Esophagus squamous epithelium (tissue), 5 donors: ENCODE measurements at places on chromosomes 5 and 9.

DNA sequence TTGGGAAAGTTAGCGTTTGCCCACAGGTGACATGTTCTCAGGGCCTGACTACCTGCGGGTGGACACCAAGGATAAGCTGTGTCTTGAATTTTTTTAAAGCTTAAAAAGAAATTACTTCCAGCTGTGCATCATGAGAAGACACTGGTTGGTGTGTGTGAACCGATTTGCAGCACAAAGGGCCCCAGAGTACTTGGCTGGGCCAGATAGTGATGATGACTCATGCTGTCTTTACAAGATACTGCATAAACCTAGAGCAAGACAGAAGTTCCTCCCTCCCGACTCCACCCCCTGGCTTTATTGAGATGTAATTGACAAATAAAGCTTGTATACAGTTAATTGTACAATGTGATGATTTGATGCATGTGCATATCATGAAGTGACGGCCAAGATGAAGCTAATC, 212.8 kb downstream of the NXNL2 start:
- DNase-seq: no peak

GRCh38 chr9:116450378-116451139, 236.5 kb upstream of the TRIM32 start:
- DNase-seq: no peak

DNA sequence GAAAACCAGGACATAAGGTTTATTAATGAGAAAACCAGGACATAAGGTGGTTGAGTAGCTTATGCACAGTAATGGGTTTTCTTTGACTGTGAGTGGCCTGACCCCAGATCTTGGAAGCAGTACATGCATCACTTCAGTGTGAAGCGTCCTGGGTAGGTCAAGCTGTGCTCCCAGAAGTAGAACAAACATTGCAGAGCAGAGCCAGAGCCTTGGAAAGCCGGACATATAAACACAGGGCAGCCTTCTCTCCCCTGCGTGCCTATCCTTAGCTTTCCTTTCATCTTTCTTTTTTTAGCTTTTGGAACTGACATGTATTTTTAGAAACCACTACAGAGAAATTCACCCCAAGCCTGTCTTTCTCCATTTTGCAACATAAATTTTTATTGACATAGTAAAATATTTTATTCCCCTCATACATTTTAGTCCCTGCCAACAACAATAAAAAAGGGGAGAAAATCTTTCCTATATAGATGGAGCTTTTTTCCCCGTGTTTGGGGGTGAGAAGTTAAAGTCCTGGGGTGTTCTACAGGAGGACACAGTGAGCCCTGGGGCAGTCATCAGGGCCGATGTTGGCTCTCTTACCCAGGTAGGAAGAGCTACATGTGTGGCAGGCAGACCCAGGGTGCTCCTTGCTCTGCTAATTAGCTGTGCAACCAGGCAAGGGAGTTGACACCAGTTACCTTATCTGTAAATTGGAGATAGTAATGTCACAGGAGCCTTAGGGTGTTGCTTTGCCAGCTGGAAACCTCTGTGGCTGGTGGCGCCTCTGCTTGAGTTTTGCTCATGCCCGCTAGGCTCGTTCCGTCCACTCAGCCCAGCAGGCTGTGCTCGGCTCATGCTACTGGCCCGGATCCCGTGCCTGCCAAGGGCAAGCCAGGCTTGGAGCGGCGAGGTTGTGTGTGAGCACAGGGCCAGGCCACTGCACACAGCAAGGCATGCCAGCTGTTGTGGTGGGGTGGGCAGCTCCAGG, 389.6 kb downstream of the KDM4C start:
- DNase-seq: no peak

GRCh38 chr5:171031977-171032376, 170.2 kb downstream of the RANBP17 start:
- DNase-seq: no peak

GRCh38 chr9:111860443-111860842, 36.2 kb upstream of the UGCG start:
- no peak for DNase-seq

DNA sequence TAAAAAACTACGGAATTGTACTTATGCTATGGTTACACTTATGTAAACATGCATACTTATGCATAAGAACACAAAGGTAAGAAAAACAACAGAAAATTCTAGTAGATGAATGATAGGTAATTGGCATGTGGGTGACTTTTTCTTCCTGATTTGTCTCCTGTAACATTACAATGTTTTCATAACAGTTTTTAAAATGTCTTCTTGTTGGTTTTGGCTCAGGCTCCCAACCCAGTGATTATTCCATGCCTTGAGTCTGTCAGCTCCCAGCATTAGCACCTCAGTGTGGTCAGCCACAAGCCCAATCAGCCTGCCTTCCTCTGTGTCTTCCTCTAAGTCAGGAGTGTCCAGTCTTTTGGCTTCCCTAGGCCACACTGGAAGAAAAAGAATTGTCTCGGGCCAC, 7.9 kb upstream of the FOXE1 start:
- DNase-seq: no peak

DNA sequence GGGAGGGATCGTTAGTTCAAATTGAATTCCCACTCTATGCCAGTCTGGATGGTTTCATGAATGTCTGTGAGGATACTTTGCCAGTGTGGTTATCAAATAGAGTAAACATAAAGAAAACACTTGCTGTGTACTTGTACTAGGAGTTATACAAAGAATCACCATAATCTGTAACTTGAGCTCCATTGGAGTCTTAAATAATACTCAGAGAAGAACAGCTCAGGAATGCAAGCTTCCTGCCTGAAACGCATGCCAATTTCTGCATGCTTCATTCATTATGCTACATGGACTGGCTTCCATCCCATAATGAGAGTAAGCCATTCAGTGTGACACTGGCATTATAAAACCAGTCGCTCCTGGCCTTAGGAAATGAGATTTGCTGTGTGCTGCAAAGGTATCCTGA, 351.4 kb downstream of the SEMA5A start:
- no peak for DNase-seq

DNA sequence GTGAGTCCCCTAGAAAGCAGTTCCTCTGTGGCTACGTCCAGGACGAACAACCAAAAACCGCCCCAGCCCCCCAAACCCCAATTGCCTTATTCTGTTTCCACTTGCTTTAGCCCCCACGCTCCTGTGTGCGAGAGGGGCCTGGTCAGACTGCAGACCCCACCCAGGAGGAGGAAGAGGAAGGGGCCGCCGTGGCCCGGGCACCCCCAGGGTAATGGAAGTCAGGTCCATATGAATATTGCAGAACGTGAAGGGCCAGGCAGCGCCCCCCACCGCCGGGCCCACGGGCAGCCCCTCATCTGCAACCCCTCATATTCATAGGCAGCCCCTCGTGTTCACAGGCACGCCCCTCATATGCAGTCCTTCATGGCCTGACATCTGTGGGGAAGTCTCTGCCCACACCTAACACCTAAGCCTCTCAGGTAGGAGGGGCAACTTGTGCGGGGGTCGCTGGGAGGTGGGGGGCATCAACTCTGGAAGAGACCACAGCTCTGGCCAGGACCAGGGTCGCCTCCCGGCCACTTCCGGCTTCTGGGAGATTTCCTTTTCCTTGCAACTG, 37.7 kb upstream of the PLEKHG4B start:
- no peak for DNase-seq

DNA sequence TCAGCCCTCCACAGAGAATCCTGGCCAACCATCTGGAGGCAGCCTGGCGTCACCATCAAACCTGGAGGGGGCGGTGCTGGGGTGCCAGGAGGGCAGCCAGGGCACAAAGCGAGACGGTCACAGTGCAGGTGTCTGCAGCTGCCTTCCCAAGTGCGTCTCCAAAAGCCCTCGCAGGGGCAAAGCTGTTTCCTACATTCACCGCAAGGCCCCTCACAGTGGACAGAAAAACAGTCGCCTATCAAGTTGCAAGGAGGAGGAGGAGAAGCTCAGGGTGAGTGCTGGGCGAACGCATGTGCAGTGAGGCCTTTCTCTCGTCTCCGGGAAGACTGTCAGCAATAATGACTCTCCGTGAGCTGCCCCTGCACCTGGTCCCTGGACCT, 18.0 kb upstream of the LHX3 start:
- DNase-seq: no peak

DNA sequence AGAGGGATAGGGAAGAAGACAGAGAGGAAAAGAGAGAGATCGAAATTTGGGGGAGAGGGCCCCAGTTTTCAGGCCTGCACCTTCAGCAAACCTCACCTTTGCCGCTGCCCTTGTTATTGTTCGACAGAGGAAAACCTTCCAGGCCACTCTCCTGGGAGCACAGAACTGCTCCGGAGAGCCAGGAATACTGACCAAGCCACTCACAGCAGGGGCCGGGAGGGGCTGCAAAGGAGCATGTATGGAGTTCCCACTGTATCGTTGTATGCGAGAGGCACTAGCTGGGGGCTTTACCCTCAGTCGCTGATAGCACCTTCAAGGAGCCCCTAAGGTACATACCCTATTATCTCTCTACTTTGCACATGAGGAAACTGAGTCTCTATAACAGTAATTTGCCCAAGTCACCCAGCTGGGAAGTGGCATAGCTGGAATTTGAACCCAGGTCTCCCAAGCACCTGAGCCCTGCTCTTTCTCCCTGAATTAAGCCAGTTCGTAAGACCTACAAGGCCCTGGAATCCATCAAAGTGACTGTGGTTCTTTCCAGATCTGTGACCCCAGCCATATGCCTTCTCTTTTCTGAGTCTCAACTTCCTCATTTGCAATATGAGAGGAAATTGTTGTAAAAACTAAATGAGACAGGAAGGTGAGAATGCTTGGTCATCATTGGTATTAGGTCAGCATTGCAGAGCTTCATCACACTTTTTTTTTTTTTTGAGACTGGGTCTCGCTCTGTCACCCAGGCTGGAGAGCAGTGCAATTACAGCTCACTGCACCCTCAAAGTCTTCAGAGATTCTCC, 21.0 kb upstream of the FOXE1 start:
- no peak for DNase-seq

GRCh38 chr5:45335978-45336377, 360.2 kb downstream of the HCN1 start:
- no peak for DNase-seq

GRCh38 chr5:149745943-149746324, 15.8 kb downstream of the PPARGC1B start:
- DNase-seq: no peak

GRCh38 chr9:137486545-137487453, 27.7 kb upstream of the NSMF start:
- no peak for DNase-seq

DNA sequence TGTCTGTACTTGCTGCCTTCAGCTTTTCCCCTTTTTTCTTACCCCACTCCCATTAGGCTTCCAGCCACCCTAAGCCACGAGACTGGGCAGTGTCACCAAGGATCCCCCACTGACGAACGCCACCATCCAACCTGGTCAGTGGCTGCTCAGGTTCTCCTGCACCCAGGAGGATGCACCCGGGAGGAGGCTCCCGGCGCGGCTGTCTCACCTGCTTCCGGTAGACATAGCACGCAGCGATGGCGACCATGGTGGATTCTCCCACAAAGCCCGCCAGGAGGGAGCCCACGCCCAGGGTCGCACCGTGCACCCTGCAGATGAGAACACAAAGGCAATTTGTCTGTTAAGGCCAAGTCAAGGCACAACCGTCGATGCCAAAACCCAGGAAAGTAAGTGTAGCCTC, 48.1 kb downstream of the OTULIN start:
- DNase-seq: no peak

GRCh38 chr5:110880413-110880812, 141.6 kb downstream of the SLC25A46 start:
- DNase-seq: no peak

DNA sequence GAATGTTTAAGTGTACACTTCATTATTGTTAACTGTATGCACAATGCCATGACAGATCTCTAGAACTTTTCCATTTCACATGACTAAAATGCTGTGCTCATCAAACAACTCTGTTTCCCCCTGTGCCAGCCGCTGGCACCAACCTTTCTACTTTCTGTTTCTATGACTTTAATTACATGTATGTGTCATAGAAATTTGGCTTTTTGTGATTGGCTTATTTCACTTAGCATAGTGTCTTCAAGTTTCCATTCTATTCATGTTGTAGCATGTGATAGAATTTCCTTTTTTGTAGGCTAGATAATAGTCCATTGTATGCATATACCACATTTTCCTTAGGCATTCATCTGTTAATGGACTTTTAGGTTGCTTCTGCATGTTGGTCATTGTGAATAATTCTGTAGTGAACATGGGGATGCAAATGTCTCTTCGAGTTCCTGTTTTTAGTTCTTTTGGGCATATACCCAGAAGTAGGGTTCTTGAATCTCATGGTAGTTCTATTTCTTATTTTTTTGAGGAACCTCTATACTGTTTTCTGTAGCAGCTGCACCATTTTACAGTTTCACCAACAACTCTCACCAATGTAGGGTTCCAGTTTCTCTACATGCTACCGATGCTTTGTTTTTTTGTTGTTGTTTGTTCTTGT, 184.4 kb upstream of the DMRT1 start:
- no peak for DNase-seq

GRCh38 chr5:16970260-16970659, 34.2 kb upstream of the MYO10 start:
- no peak for DNase-seq

- no peak for DNase-seq
Measured at GRCh38 chr9:91275655-91276054, 86.1 kb downstream of the AUH start.

- no peak for DNase-seq
Measured at GRCh38 chr5:165185716-165186115, 1680.3 kb downstream of the MAT2B start.

GRCh38 chr5:117623042-117623805, 1048.6 kb upstream of the SEMA6A start:
- no peak for DNase-seq

- no peak for DNase-seq
Measured at GRCh38 chr5:148697180-148697808, 43.0 kb upstream of the HTR4 start.

DNA sequence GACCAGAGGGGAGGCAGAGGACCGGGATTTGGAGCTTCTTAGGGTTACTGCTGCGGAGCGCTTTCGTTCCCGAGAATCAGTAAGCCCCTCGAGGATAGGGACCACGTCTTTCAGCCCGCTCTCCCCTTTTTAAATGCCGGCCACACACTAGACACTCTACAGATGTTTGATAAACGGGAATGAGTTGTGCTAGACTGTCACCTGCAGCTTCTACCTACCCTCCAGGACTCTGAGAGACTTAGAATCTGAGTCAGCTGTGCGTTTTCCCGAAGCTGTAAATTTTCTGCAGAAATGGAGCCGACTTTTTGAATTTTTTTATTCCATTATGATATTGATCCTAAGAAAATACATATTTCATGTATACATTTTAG, 670 bp downstream of the CCDC171 start:
- DNase-seq: no peak

- no peak for DNase-seq
Measured at GRCh38 chr5:169869066-169869465, 111.2 kb downstream of the INSYN2B start.

GRCh38 chr9:127999461-127999860, 18.7 kb upstream of the EEIG1 start:
- no peak for DNase-seq

DNA sequence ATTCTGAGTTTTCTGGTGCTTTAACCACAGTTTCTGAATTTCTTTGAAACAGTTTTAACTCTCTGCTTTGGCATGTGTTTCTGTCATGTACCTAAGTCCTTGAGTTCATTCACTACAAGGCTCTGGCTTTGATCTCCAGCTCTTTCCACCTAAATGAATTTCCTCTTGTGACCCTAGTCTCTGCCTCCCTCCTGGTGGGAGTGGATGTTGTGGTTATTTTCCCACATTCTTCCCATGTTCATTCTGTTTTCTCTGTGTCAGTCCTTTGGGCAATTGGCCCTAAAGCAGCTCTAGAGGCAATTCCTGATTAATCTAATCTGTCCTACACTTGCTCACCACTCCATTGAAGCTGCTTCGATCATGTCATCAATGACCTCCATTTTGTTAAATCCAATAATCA, 28.4 kb upstream of the DPYSL3 start:
- no peak for DNase-seq

- DNase-seq: no peak
Measured at GRCh38 chr5:167308466-167308865, 983.0 kb upstream of the WWC1 start.

- DNase-seq: no peak
Measured at GRCh38 chr5:106727071-106727470, 943.7 kb downstream of the EFNA5 start.
